ENCODE measurements at places on chromosomes 4 and X.

- peak; percentile 76 for DNase-seq
Measured at GRCh38 chr4:16123356-16124084, 39.7 kb upstream of the PROM1 start.

GRCh38 chrX:12770440-12770839 is 20.8 kb upstream of the PRPS2 start:
- DNase-seq: peak; percentile 16

DNA sequence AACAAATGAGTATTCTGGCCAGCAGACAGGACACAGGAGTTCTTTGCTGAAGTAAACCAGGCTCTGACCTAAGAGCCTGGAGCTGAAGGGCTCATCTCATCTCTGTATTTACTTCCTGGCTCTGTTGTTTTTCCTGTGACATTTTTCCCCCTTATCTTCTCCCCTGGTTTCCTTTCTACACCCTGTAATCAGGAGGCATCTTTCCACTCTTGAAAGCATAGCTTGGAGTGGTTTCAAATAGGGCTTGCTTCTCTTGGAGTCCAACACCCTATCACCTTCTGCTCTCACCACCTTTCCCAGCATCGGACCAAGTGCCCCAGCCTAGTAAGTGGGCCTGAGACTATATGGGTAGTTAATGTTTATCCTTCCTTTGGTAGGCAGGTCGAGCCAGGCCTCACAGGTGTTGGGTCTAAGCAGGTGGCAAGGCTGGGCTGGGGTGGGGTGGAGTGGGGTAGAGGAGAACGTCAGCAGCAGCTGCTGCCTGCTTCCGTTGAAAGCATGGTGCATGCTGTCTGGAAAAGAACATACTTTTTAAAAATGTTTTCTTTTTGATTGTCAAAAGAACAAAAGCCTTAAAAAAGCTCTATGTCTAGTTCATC is 1.2 kb downstream of the DRP2 start:
- DNase-seq: no peak

- no peak for DNase-seq
Measured at GRCh38 chrX:54416965-54417364, 23.2 kb upstream of the TSR2 start.

- no peak for DNase-seq
Measured at GRCh38 chr4:155688860-155689259, 22.2 kb downstream of the GUCY1A1 start.

DNA sequence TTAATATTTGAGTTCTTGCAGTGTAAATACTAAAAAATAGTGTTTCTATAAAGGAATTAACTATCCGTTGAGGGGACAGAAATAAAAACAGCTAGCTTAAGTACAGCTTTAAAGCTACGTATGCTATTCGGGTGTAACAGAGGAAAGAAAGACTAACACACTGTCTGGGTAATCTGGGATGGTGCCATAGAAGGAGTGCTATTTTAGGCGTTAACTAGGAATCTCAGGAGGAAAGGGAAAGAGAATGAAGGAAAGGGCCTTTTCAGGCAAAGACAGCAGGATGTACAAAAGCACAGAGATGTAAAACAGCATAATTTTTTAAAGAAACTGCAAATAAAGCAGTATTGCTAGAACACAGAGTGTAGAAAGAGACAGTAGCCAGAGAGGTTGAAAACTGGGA is 161.8 kb downstream of the RAP1GDS1 start:
- DNase-seq: no peak

GRCh38 chr4:84780719-84781118 is 185.8 kb downstream of the WDFY3 start:
- no peak for DNase-seq

DNA sequence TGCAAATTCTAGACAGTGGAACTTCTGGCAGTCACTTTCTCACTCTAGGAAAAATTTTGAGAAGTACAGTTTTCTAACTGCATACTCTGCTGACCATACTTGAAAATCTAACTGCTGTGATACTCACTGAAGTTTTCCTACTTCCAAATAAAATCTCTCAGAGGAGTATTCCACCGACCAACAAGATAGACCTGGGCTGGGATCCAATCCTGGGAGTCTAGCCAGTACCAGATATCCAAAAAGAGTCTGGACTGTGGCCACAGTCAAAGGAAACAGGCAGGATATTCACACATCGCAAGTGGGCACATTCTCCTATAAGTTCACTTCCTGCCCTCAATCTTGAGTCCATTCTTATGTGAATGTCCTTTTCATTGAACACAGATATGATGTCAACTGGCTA is 1138.7 kb upstream of the PCDH7 start:
- no peak for DNase-seq

GRCh38 chr4:150079081-150079581 is 886 bp downstream of the DCLK2 start:
- DNase-seq: peak; percentile 27
